ENCODE measurements at places on chromosomes 5 and 9.

GRCh38 chr5:62938927-62939326, 360.3 kb downstream of the LRRC70 start:
- DNase-seq, result no peak

DNA sequence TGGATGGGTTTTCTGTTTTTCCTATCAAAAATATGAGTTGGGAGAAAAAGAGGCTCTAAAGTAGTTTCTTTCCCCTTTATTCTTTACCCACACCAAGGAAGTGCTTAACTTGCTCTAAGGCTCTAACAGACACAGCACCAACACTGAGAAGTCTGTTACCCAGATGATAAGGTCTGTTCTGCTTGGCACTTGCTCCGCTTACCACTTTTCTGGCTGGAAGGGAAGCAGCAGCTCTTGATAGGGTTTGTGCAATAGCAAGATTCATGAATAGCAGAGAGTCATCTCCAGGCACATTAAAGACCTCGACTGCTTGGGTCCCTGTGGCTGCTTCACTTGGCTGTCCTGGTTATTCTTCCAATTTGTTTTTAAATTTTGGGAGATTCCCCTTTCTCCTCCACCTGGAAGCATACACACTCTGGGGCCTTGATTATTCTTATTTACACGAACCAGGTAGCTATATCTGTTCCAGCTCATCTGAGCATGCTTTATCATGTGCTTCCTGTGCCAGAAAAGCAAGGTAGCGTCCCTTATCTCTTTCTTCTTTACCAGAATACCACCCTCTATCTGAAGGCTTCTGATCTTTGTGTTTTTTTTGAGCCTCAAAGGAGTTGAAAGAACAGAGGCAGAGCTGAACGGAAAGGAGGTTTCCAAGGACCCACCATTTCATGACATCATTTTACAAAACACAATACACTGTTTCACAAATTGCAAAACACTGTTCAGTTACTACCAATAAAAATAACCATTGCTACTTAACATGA, 24.8 kb downstream of the PPP3R2 start:
- no peak for DNase-seq

- DNase-seq, result no peak
Observed at GRCh38 chr5:57858905-57859304, 376.3 kb upstream of the ACTBL2 start.

- no peak for DNase-seq
Observed at GRCh38 chr5:176959051-176959450, 47.5 kb downstream of the UIMC1 start.

- peak; percentile 81 for DNase-seq
Observed at GRCh38 chr9:546797-547223, 294.7 kb upstream of the DMRT1 start.

GRCh38 chr9:128143525-128144238, 5.6 kb upstream of the LCN2 start:
- no peak for DNase-seq

- DNase-seq, result no peak
Observed at GRCh38 chr9:121359351-121360294, 10.4 kb downstream of the STOM start.

DNA sequence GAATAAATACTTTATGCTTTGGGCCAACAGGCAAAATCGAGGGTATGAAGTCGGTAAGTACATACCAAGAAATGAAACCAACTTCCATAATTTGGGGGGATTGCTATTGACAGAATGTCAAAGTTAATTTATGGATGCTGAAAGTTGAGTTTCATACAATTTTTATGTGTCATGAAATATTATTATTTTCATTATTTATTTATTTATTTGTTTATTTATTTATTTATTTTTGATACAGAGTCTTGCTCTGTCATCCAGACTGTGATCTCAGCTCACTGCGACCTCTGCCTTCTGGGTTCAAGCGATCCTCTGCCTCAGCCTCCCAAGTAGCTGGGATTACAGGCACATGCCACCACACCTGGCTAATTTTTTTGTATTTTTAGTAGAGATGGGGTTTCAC, 4.5 kb upstream of the GMCL2 start:
- DNase-seq, result no peak

DNA sequence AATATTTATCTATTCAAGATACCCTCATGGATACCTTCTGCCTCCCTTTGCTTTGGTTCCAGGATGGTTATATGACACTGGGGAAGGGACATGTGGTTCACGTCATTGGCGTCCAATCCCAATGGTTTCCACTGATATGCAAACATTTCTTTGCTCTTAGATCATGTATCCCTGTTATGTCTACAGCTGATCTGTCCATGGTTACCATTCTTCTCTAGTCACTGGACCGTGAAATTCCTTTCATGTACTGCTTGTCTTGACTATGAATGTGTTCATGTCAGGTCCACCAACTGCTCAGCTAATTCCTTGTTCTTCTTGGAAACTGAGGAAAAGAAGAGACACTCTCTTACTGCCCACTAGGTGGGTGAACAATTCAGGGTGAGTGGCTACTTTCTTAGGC, 391.1 kb upstream of the ZNF608 start:
- no peak for DNase-seq

- no peak for DNase-seq
Observed at GRCh38 chr5:208449-209114, 9.4 kb downstream of the CCDC127 start.

DNA sequence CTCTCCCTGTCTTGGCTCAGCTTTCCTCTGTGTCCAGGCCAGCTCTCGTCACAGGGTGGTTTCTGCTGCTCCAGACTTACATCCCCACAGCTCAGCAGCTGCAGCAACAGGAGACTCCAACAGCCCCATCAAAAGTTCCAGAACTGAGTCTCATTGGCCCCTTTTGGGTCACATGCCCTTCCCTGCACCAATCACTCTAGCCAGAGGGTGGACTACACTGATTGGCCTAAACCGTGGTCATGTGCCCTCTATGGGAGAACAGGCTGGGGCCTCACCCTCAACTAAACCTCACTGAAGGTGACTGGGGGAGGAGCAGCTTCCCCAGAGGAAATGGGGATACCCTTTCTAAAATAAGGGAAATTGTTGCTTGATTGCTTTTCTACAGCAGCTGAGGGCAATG, 44.4 kb upstream of the CPLX2 start:
- no peak for DNase-seq

DNA sequence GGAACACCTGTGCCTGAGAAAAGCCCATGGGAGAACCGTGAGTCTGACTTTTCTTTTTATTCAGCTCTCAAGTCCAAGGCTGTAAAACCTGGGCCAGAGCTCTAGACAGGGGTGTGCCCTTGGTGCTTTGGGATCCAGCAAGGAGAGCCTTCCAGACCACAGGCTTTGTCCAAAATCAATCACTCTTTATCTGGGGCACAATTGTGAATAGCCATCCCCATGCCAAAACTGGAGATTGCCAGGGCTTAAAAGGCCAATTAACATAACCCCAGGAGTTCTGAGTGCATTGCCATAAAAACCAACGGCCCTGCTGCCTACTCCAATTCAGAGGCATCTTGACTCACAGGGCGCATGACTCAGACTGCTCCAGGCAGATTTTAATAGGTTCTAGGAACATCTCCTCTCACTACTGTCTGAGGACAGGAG, 391.8 kb downstream of the ARHGEF28 start:
- peak; percentile 52 for DNase-seq
